Activated CD8-positive, alpha-beta memory T cell treated with anti-CD3 and anti-CD28 coated beads for 1 hour (primary cell): ENCODE measurements at places on chromosomes 11 and 22.

DNA sequence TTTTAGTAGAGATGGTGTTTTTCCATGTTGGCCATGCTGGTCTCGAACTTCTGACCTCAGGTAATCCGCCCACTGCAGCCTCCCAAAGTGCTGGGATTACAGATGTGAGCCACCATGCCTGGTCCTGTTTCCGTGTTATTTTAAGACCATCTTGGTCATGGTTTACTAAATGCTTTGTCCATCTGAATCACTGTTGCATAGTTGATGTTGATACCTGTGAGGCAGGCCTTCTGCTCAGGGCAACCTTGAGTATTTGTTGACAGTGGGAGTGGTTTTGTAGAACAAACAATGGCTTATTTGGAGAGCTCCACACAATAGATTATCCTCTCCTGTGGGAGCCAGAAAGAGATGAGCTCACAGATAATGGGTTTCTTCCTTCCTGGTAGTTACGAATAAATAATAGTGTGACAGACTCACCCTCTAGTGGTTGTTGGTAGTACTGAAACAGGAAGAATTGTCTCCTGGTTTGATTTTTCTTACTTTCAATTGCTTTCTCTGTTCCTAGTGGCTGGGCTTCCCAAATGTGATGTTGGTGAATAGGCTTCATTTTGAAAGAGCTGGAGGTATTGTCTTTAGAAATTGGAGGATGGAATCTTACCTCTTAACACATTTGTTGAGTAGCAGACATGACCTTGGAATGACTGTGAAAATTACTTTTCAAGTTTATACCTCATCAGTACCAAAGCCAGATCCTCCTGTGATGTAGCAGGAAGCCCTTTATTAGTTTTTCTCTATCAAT, 39.0 kb downstream of the CTNND1 start:
- no peak for DNase-seq

DNA sequence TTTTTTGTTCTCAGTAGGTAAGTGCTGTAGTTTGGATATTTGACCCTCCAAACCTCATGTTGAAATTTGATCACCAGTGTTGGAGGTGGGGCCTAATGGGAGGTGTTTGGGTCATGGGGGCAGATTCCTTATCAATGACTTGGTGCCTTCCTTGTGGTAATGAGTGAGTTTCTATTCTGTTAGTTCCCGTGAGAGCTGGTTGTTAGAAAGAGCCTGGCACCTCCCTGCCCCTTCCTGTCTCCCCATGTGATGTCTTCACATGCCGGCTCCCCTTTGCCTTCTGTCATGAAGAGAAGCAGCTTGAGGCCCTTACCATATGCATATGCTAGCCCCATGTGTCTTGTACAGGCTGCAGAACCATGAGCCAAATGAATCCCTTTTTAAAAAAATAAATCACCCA, 138.3 kb downstream of the TMEM135 start:
- DNase-seq: no peak

GRCh38 chr11:102115557-102115956, 5.3 kb downstream of the YAP1 start:
- DNase-seq: no peak

GRCh38 chr22:35971456-35972119, 57.0 kb downstream of the RBFOX2 start:
- DNase-seq: no peak

DNA sequence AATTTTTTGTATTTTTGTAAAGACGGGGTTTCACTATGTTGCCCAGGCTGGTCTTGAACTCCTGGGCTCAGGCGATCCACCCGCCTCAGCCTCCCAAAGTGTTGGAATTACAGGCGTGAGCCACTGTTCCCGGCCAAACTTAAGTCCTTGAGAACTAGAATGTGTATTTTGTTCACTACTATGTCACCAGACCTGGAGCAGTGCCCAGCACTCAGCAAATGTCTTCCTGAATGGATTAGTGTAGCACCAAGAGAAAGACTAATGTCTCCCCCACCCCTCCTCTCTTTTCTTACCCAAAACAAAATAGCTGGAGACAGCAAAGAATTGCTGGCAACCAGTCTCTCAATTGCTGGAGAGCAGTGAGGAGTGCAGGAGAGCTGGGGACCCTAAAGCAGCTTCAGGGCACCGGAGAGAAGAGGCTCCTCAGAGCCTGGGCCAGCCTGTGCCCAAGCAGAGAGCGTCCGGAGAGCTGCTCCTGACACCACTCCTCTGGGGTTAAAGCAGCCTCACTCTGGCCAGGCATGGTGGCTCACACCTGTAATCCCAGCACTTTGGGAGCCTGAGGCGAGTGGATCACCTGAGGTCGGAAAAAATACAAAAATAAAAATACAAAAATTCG, 14.9 kb downstream of the SLC25A18 start:
- no peak for DNase-seq

GRCh38 chr11:134152696-134153095, 71.1 kb downstream of the NCAPD3 start:
- no peak for DNase-seq

DNA sequence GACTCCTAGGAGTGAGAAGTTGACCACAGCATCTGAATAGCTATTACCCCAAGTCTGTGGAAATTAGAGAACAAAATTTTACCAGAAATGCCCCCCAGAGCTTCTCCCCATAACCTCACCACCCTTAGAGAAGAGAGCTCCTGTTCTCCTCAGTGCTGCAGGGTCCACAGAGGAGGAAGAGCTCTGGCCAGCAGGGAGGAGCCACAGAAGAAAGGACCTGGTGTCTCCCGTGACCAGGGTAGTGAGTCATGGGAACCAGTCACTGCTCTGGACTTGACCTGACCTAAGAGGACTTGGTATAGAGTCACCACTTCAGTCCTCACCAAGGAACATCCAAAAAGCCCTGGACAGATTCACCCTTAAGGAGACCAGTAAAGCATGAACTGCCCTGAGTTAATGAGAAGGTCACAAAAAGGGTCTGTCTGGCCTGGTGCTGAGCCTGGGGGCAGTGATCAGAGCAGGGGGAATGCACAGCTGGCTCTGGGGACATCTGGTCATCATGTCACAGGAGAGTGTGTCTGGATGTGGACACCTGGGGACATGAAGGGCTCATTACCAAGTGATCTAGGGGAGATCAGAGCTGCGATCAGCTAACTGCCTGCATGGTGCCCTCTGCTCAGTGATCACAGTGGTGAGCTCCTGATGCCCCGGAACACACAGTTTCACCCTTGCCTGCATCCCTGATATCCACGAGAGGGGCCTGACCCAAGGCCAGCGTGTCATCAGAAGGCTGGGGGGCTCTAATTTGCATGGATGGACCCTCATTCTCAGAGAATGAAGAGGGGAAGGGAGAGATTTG, 103.3 kb upstream of the TOP3B start:
- no peak for DNase-seq

- no peak for DNase-seq
These were observed 9.1 kb downstream of the SLN start for GRCh38 chr11:107702723-107703122.

- no peak for DNase-seq
These were observed 52.1 kb downstream of the ALG9 start for GRCh38 chr11:111819161-111819828.

GRCh38 chr11:26987731-26988130, 6.2 kb upstream of the FIBIN start:
- no peak for DNase-seq

DNA sequence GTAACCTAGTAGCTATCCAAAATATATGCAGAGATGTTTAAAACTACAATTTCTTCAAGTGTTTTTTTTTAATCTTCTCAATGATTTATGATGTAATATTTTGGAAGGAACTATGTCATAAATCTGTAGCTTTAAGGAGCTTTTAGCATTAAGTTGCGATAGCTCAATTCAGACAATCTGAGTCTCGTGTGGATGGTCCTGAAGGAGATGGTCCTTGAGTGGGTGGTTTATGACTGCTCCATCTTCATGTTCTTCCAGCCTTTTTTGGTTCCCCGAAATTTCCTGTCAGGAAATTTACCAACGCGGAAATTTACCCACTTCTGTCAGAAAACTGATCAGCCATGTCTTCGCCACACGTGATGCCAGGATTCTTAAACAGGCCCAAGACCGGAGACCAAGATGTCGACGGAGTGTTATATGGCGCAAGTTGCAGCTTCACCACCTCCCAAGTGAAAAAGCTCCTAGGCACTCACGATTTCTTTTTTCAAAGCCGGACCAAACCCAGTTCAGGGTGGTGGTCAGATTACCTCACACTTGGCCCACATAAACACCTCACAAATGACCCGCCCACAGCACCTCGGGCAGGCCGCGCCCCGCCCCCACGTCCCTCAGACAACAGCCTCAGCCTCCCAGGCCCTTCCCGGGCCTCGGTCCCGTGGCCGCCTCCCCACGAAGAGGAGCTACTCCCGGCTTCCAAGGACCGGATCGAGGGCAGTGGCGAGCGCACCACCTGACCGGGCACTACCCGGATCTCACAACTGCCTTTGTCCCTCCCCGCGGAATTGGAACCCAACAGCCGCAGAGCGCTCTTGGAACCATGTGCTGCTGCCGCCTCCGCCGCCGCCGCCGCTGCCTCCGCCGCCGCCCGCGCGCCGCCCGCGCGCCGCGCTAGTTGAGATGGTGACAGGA, at the start of gene MORC2:
Gene MORC2 (minus strand): TSS at position 760 of the 909 bp plus-strand sequence. CDS start 885 bp downstream, outside the sequence.
- no peak for DNase-seq

GRCh38 chr11:46845740-46846509, at the start of gene CKAP5:
Gene CKAP5 (minus strand): TSS chr11:46846280. CDS start chr11:46821231, 25,049 bp downstream.
- DNase-seq: peak; percentile 74

DNA sequence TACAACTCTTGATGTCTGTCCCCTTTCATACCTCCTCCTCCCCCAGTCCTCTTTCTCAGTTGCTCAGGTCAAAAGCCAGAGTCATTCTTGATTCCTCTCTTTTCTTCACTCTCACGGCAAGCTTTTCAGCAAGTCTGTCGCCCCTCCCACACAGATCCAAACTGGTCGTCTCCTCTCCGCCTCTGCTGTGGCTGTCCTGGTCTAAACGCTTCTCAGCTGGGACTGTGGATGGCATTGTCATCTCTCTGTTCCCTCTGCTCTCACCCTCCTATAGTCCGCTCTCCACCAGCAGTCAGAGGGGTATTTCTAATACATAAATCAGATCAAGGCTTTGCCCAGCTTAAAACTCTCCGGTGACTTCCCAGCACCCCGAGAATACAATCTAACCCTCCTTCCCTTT, 46.8 kb upstream of the SPATA19 start:
- DNase-seq: no peak

DNA sequence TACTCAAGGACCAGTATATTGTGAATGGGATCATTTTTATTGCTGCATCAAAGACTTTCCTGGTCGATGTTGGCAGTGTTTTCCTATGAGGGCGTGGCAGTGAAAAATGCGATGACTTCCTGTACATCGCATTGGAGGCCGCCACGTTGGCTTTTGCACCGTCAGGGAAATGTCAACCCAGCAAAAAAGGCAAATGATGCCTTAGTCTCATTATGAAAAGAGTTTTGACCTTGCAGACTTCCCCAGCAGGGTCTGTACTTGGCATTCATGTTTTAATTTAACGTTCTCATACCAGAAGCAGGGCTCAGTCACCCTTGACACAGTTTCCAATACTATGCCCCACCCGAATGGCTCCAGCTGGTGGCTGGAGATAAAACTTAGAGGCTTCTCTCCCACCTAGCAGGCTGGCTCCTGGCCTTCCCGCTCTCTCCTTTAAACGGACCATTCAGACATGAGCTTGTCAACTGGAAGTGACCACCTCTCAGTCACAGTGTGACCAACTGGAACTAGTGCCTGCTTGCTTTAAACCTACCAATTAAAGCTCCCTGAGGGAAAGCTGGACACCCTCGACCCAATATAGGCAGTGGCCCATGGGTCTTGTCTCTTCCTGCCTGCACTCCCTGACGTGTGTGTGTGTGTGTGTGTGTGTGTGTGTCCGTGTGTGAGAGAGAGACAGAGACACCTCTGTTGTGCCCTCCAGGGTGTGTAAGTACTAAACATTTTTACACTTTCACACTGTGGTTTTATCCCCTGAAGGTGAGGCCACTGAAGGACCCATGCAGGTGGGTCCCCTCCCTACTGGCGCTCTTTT, 8.7 kb upstream of the GDPD5 start:
- DNase-seq: no peak

DNA sequence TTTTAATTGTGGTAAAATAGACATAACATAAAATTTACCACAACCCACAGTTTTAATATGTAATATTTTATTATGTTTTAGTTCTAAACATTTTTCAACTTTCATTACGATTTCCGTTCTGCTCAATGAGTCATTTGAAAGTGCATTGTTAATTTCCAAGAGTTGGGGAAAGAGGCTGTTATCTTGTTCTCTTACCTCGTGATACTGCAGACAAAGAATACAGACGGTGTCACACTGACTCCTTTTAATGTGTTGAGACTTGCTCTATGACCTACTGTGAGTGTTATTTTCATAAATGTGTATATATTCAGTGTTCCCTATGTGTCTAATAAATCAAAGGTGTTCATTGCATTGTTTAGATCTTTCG, 10.8 kb upstream of the RAC2 start:
- no peak for DNase-seq

GRCh38 chr11:12200991-12201985, 90.9 kb downstream of the MICAL2 start:
- DNase-seq: no peak

DNA sequence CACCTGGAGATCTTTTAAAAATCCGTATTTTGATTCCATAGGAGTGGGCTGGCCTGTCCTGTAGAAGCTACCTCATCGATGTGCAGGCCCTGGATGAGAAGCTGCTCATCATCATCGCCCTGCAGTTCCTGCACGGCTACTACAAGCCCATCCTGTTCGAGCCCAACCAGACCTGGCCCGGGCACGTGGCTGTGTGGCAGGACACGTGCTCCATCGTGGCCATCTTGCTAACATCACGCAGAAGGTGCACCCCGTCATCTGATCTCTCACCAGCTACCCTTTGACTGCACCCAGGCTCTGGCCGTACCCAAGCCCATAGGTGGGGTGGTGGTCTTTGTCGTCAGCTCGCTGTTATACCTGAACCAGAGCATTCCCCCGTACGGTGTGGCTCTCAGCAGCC, 14.2 kb upstream of the SLC5A4 start:
- DNase-seq: no peak

- no peak for DNase-seq
These were observed 23.8 kb downstream of the TEAD1 start for GRCh38 chr11:12698048-12698447.

- DNase-seq: no peak
These were observed 14.0 kb downstream of the TRIM44 start for GRCh38 chr11:35676611-35676965.

GRCh38 chr22:24554313-24555164, at the start of gene GUCD1:
Gene GUCD1 (minus strand): TSS chr22:24555138. CDS start chr22:24554991, 147 bp downstream.
- no peak for DNase-seq

GRCh38 chr11:20201231-20201630, 41.0 kb upstream of the DBX1 start:
- no peak for DNase-seq

- no peak for DNase-seq
These were observed 12.2 kb downstream of the ZNF74 start for GRCh38 chr22:20405931-20406685.
